ENCODE measurements at places on chromosomes 1 and 21.

DNA sequence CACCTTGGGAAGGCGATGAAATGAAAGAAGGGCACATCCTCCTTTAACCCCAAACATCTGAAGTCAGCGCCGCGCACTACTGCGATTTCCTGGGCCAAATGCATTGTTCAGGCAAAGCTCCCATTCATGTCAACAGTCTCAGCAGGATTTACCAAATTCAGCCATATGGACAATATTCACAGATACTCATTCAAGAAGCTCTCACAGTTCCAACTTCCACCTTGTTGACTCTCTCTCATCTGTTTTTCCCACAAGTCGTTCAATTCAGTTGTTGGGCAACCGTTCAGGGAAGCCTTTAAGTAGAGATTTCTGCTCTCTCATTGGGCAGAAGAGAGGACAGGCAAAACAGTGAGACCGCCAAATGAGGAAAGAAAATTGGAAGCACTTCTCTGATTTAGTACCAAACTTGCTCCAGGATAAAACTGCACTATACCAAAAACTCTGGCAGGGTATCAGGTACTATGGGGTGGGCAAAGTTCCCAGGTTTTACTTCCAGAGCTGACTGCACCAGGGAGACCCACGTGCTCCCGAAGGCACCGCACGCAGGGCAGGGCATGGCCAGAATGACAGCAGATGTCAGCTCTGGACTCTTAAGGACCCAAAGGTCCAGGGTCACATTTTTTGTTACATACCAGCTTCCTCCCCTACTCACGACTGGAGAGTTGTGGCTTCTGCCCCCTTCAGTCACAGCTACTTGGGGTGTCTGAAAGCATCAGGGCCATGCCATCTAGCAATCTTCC is 668.8 kb downstream of the KIF26B start:
- no peak for DNase-seq

- no peak for DNase-seq
Measured at GRCh38 chr1:66313429-66313828, 220.5 kb upstream of the SGIP1 start.

DNA sequence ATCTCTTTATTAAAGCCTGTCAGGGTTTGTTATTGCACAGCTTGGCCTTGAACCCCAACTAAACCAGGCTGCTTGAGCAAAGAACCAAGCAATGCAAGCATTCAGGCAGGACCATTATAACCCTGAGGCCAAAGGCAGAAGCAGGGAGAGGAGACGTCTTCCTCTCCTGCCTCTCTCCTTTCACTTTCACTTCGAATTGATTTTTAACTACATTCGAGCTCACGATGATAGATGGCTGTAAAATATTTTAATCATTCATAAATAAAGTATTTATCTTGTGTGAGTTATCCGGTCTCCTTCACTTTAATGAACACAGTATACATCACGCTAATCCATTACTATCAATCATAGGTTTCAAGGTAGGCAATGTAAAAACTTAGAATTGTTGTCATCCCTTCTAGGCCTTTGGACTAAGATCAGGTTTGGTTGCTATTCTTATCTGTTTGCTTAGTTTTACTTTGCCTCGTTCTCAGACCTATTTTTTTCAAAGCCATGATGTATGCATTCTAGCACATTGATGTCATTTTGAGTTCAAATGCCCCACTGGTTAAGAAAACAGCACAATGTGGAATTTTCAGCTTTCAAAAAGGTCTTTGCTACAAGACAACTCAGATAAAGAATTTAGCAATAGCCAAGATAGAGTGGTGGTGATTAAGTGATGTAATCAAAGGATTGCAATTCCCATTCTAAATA is 480.2 kb upstream of the RUNX1 start:
- DNase-seq: no peak

GRCh38 chr1:68811806-68812205 is 314.9 kb upstream of the DEPDC1 start:
- DNase-seq: no peak

DNA sequence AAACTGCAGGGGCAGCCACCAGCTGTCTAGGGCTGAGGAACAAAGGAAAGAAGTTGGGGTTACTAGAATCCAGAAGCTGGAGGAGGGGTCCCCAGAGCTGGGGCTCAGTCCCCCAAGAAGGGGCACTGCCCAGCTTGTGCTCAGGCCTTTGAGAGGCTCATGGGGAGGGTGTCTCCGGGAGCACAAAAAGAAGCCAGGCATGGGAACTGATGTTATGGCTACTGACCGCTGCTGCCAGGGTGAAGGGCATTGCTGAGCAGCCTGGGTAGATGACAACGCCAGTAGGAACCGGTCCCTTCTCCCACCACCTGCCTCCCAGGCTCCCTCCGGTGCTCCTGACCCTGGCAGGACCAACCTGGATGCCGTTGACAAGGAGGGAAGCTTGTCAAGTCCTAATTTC is 762.5 kb upstream of the TPTE start:
- DNase-seq: no peak

GRCh38 chr1:47907177-47907528 is 90.0 kb downstream of the TRABD2B start:
- DNase-seq: no peak

DNA sequence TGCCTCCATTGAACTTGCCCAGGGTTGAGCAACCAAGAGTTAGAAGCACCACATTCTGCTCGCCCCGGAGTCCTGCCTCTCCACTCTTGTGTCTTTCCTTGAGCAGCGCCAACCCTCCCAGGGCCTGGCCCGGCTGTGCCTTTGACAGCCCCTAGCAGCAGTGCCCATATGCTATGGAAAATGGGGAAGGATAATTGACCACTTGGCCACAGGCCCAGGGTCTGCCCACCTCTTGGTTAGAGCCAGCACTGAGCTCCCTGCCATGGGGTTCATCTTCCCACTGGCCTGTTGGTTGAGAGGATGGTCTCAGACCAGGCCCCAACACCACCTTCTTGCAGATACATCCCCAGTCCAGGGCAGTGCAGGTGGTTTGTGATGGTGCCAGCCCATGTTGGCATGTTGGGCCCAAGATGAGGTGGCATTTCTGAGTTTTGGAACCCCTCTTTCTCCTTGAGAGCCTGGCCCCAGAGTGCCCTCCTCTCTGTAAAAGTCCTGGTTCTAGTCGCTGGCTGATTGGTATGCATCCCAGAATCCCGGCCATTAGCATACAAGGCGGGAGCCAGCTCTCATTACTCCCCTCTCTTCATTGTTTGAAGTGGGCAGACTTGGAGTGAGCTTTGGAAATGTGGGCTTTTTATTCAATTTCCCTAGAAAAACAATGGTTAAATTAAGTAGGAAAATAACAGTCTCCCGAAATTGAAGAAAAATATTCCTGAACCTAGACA is 7.6 kb downstream of the ARHGEF10L start:
- DNase-seq: no peak

GRCh38 chr1:10507111-10507879 is 32.5 kb downstream of the PEX14 start:
- DNase-seq: peak; percentile 54

DNA sequence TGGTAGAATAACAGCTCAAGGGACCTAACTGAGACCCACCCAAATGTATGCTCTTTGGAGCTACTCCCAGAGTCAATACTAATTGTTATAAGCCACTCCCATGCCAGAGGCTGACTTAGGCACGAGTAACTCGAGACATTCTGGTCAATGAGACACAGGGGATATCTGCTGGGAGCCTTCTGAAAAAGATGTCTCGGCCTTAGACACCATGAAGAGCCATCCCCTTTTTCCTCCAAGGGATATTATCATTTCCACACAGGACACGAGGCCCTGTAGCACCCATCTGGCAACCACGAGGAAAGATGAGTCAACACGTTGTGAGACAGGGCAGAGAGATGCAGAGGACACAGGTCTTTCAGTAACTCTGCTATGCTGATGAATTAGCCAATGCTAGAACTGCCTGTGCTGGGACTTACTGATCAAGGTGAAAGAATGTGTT is 30.7 kb downstream of the ITPKB start:
- DNase-seq: no peak

DNA sequence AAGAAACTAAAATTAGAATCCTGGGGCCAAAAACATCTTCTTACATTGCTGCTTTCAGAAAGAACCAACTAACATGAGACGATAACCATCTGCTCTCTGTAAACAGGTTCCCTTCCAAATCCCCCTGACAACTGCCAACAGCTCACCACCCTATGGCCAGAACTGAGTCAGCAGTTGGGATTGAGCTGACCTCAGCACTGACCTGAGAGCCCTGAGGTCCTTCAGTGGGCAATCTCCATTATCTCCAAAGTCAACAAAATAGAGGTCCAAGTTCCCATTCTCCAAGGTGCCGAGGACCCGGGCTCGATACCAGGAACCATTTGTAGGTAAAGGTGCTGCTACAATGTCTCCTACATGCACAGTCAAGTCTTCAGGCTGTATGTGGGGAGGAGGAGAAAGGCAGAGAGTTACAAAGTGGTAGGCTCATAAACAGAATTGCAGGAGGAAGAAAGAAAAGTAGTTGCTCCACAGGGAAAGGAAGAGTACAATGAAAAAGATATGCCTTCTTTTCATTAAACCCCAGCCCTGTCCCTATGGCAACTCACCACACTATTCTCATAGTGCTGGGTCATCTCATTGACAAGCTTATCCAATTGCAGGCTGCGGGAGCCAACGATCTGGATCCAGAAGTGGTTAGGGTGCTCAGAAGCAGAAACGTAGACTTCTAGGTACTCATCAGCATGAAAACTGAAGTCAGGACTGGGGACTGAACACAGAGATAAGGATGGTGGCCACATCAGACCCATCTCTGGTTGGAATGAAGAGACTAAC is 12.8 kb upstream of the MRPL9 start:
- DNase-seq: no peak

- no peak for DNase-seq
Measured at GRCh38 chr21:35222541-35222941, 173.4 kb upstream of the RUNX1 start.

DNA sequence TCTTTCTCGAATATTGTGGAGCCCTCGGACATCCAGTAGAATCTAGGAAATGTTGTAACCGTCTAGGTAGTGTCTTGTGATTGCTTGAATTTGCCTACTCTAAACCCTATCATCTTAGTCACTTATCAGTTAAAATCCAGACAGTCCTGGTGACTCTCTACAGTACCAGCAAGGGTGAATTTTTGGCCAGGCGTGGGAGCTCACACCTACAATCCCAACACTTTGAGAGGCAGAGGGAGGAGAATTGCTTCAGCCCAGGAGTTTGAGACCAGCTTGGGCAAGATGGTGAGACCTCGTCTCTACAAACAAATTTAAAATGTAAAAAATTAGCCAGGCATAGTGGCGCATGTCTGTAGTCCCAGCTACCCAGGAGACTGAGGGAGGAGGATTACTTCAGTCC is 230.9 kb downstream of the CHRM3 start:
- no peak for DNase-seq

DNA sequence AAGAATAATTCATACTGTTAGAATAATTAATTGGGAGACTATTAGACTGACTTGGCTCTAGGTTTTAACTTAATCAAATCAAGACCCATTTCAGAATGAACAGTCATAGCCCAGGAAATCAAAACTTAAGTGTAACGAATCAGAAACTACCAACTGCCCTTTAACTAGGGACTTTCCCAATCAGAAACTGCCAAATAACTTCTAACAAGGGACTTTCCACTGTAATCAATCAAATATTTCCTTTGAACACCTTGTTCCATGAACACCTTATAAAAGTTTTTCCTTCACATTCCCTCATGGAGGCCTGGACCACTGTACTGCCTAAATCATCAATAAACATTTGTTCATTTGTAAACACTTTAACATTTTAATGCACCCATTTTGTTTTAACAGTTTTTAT is 1054.7 kb upstream of the TMPRSS15 start:
- no peak for DNase-seq

GRCh38 chr1:176638713-176639526 is 175.9 kb downstream of the PAPPA2 start:
- DNase-seq: no peak

DNA sequence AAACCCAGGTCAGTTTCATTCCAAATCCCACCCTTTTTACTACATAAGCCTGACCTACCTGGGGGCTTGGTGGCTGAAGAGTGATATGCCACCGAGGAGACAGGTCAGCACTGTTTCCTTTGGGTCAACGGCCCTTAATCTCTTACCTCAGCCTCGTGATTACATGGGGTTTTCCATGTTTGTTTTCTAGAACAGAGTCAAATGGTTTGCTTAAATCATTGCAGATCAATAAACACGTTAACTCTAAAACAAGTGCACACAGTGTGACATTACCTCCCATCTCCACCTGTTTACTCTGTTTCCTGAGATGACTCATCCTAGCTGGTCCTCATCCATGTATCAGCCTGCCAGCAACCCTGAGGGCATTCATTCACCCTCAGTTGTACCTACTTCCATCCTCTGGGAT is 40.8 kb upstream of the TP53BP2 start:
- no peak for DNase-seq

DNA sequence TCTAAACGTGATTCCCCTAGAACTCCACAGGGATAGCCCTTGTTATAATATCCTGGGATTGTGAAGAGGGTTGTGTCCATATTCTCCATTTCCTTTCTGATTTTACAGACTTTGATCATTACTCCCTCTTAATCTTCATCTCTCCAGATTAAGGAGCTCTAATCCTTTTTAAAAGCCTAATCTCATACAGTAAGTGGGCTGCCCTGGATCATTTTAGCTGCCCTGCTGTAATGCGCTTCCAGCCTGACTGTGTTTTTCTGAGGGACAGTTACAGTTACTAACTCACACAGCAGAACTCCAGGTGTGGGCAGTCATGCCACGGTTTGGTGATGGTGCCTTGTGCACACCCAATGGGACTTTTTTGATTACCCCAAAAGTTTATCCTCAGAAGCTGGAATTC is 33.5 kb downstream of the PROX1 start:
- DNase-seq: no peak

GRCh38 chr1:229298887-229299503 is 28.1 kb downstream of the RAB4A start:
- no peak for DNase-seq

DNA sequence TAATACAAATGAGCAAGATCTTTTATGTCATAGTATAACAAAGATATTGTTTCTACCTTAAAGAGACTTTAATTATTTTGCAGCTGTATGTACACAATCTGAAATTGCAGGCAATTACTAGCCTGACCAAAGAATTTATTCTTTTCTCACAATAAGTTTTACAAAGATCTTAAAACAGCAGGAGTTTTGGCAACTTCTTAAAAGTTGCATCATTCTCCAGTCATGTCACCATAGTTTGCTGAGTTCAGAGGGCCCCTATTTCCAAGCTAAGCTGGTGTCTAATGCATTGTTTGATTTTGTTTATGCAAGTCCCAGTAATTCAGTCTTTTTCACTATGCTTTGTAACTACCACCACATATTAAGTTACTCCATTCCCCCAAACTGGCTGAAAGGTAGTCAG is 114.8 kb downstream of the DNAH14 start:
- no peak for DNase-seq

DNA sequence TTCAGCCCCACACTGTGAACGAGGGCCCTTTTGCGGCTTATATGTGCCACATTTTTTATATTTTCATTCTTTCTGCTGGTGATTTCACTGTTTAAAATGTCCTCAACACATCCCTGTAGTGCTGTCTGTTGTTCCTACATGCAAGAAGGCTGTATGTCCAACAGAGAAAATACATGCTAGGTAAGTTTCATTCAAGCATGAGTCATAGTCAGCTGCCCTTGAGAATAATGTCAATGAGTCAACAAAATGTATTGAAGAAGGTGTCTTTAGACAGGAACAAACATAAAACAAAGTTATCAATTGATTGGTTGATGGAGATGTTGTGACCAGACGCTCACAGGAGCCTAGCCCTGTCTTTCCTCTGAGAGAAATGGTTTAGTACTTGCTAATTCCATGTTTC is 553.4 kb downstream of the PLPP3 start:
- DNase-seq: no peak
